CD4-positive, alpha-beta T cell (primary cell): ENCODE measurements at places on chromosomes 12 and 14. TPM values are rescaled to one million over a fixed set of nuclear protein-coding genes. Genes with fewer than 3 reads are reported as not detected.

FBLN5 gene
- total RNA-seq = 1.5 TPM

DNA sequence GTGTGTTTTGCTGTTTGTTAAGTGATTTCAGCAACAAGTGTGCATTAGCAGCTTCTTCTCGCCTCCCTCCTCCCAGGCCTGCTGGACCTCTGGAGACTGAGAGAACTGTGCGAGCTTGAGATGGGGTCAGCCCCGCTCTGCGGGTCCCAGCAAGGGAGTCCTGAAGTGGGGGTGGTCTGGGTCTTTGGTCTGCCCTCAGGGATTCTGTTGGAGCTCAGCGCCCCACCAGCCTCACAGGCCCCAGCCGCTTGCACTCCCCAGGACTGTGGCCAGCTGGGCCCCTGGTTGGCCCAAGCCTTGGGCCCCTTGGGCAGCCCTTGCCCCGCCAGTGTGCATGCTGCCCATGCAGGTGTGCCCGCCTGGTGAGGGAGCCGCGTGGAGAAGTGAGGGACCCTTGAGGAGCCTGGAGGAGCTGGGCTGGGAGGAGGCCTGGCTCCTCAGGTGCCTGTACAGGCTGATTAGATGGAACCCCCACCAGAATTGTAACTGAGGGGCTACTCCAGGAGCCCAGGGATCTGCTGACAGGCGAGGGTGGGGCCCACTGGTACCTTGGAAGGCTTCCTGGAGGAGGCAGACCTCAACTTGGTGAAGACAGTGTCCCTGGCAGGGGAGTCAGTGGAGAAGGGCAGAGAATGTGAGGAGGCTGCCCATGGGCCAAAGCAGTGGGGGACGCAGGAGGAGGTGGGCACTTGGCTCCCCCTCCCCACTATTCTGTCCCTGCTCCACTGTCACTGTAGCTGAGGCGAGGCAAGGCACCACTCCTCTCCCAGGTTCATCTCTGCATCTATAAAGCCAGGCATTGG is 56.7 kb downstream of the BEGAIN start:
- peaks cover 19% of the 10 kb centered on the region for H3K4me1 ChIP-seq
- H3K36me3 ChIP-seq = peaks cover 10% of the 10 kb centered on the region
- H3K27me3 ChIP-seq = no peaks in the 10 kb centered on the region
- no peak for DNase-seq
- no peak overlapping the region for H3K27ac ChIP-seq

DNA sequence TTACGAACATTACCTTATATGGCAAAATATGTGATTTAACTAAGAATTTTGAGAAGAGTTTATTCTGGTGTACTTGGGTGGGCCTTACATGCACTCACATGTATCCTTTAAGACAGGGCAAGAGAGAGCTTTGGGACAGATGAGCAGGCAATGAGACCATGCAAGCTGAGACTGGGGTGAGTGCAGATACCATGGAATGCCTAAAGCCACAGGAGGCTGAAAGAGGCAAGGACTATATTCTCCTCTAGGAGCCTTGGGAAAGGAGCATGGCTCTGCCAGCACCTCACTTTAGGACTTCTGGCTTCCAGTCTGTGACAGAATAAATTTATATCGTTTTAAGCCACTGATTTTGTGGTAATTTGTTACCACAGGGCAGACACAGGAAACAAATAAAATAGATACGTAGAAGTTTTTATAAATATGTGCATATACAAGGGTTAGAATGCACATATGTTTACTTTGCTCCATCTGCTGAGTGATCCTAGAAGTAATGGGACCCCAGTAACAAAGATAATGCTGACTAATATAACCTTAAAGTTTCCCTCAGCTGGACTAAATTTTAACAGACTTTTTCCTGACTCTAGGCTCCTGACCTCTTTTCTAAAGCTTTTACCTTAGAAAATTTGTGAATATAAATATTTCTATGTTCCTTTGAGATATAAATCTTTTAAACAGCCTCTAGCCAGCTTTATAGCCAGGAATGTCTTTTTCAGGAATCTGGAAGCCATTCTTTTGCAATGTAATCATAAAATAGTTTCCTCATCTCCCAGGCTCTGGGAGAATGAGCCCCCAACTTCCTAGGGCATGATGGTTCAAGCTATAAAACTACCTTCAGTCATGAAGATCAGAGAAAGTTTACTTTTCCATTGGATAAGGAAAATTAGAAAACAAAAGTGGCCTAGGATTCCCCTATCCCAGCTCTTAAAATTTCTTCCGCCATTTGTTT is 216.8 kb downstream of the PPFIA2 start:
- H3K4me3 ChIP-seq = no peak overlapping the region
- no peaks in the 10 kb centered on the region for H3K27me3 ChIP-seq
- no peak for DNase-seq
- no peak overlapping the region for H3K27ac ChIP-seq

GRCh38 chr14:75969126-75969525 is 12.7 kb downstream of the TGFB3 start:
- DNase-seq = no peak
- no peaks in the 10 kb centered on the region for H3K4me1 ChIP-seq
- H3K4me3 ChIP-seq = no peak overlapping the region
- H3K27ac ChIP-seq = no peak overlapping the region
- H3K36me3 ChIP-seq = peaks cover 9% of the 10 kb centered on the region

DNA sequence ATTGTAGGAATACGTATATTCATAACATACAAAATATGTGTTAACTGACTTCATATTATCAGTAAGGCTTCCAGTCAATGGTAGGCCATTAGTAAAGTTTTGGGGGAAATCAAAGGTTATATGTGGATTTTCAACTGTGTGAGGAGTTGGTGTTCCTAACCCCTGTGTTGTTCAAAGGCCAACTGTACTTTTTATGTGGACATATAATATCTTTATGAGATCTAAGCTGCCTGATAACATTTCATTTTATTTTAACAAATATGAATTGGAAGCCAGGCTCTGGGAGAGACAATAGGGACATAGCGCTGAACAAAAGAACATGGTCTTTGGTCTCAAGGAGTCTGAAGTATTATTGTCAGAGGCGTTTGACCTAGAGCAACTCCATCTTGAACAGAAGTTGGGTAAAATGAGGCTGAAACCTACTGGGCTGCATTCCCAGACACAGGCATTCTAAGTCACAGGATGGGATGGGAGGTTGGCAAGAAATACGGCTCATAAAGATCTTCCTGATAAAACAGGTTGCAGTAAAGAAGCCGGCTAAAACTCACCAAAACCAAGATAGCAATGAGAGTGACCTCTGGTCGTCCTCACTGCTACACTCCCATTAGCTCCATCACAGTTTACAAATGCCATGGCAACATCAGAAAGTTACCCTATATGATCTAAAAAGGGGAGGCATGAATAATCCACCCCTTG is 147.2 kb downstream of the KSR2 start:
- H3K36me3 ChIP-seq = no peaks in the 10 kb centered on the region
- no peak overlapping the region for H3K4me3 ChIP-seq
- no peaks in the 10 kb centered on the region for H3K27me3 ChIP-seq
- no peak overlapping the region for H3K27ac ChIP-seq
- DNase-seq = no peak

GRCh38 chr14:29649170-29649569 is 278.5 kb downstream of the PRKD1 start:
- H3K27ac ChIP-seq = no peak overlapping the region
- no peaks in the 10 kb centered on the region for H3K4me1 ChIP-seq
- no peaks in the 10 kb centered on the region for H3K27me3 ChIP-seq
- H3K36me3 ChIP-seq = no peaks in the 10 kb centered on the region

DNA sequence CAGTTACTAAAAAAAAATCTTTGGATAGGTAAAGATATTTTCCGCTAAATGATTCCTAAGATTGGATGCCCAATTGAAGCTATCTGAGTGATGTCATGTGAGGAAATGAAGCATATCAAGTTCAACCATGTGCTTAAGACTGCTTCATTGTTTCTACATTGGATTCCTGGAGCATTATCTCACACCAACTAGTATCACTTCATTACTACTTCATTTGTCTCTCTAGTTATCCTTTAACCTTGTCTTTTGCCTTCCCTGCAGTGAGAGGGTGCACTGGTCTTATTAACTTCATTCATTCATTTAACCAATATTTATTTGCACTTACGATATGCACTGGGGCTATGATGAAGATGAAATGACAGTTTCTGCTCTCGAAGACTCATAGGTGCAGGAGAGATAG is 198.1 kb downstream of the SLC38A4 start:
- H3K27ac ChIP-seq = no peak overlapping the region
- H3K27me3 ChIP-seq = no peaks in the 10 kb centered on the region
- H3K4me3 ChIP-seq = no peak overlapping the region
- no peaks in the 10 kb centered on the region for H3K36me3 ChIP-seq
- H3K4me1 ChIP-seq = no peaks in the 10 kb centered on the region
